ENCODE measurements at places on chromosomes 12 and 14. TPM values are rescaled to one million over a fixed set of nuclear protein-coding genes. Genes with fewer than 3 reads are reported as not detected.

The NDUFA12 gene
- polyA plus RNA-seq: 105 TPM

The PDE3A gene
- 11.5 TPM for polyA plus RNA-seq

The PIWIL1 gene
- 0.03 TPM for polyA plus RNA-seq

The SERPINA12 gene
- not detected for polyA plus RNA-seq

DNA sequence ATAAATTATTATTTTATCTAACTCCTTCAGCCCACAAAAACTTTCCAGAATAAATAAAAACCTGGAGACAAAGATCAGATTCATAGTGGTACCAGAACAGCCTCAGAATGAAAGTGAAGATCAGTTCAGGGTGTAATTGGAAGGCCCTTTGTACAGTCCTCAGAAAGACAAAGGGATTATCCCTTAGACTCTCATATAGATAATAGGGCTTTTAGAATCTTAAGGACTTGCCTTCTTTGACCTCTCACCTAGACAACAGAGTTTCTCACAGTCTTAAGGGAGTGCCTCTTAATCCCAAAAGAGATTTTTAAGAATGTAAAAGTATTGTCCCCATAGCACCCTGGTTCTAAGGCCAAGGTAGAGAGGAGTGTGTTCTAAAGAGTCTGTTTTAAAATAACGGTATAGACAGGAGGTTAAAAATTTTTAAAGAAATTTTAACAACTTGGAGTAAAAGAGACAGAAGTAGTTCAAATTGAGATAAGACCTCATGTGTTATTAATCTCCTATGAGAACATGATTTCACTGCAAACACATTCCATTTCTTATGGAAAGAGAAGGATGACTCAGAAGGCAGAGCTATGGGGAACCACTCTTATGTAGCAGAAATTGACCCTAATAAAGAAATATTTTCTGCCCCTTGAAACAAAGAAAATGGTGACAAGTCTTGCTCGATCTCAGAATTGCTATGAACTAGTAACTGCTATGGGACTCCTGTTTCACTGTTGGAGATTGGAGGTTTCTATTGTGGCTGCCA lies 24.2 kb upstream of the NOVA1 start:
- DNase-seq: peak; percentile 13

- DNase-seq: peak; percentile 48
Measured at GRCh38 chr14:103023881-103024473, 33.4 kb downstream of the CDC42BPB start.

DNA sequence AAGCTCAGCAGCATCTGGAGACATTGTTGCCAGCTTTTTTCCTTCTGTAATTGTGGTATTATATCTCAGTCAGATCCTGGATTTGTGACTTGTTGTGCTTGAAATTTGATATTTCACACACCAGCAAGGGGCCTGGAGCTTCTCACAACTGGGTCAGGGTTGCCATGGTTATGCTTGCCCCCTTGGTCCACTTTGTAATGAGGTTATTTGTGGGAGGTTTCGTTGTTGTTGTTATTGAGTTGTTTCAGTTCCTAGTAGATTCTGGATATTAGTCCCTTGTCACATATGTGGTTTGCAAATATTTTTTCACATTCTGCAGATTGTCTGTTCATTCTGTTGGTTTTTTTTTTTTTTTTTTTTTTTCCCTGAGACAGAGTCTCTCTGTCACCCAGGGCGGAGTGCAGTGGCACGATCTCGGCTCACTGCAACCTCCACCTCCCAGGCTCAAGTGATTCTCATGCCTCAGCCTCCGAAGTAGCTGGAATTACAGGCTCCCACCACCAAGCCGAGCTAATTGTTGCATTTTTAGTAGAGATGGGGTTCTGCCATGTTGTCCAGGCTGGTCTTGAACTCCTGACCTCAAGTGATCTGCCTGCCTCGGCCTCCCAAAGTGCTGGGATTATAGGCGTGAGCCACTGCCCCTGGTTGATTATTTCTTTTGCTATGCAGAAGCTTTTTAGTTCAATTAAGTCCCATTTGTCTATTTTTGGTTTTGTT lies 80.6 kb upstream of the ETV6 start:
- DNase-seq: no peak

- DNase-seq: no peak
Measured at GRCh38 chr12:10171973-10172728, at the start of gene OLR1. Gene OLR1 (minus strand): TSS chr12:10172132. CDS start chr12:10172077, 55 bp downstream.

- no peak for DNase-seq
Measured at GRCh38 chr14:102568115-102568614, 24.3 kb upstream of the RCOR1 start.

DNA sequence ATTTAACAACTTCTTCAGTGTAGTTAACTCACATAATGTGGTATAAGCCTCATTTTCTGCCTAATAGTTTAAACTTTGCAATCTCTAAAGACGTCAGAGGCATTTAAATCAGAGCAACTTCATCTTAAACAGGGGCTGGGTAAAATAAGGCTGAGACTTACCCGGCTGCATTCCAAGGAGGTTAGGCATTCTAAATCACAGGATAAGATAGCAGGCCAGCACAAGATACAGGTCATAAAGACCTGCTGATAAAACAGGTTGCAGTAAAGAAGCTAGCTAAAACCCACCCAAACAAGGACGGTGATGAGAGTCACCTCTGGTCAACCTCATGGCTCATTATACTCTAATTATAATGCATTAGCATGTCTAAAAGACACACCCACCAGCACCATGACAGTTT lies 115.6 kb upstream of the PKP2 start:
- DNase-seq: no peak

DNA sequence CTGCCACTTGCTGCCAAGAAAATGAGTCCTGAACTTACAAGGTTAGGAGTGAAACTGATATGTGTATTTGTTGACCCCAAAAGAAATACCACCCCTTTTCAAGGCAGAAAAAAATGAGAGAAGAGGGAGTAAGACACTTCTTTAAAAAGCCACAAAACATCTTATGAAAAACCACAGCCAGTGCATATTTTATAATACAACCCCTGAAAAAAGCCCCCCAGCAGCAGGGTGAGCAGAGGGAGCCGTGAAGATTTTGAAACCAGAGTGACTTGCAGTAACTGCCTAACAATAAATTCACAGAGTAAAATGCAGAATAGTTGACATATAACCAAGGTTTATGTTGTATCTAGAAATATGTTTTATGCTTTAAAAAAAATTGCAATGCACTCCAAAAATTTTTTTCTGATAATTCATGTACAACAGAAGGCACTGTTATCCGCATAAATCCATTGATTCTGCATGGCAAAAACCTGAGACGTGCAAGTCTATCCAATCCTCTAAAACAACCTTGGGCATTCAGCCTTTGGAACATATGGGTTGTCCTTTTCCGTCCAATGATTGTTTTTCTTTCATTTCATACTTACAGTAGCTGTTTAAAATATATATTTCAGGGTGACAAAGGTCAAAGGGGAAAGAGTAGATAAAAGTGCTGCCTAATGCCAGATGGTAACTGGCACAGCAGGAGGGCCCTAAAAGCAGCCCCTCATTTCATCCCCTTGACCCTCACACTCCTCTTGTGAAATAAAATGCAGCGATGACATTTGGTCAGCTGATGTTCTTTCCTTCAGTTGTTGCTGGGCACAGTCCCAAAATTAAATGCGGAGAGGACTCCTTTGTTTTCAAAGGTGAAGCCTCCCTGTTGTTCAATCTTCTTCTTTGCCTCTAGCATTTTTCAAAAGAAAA lies 65.3 kb downstream of the IPO8 start:
- peak; percentile 1 for DNase-seq

DNA sequence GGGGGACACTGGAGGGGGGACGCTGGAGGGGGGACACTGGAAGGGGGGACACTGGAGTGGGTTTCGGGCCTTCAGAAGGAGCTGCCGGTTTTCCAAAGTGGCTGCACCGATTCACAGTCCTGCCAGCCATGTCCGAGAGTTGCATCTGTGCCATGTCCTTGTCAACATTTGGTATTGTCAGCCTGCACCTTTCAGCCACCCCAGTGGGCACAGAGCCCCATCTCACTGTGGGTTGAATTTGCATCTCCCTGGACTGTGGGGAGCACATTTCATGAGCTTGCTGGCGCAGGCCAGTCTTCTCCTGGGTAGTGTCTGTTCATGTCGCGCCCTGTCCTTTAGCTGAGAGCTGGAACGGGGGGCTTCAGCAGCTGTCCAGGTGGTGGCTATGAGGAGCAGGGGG lies 72.7 kb downstream of the GALNT9 start:
- DNase-seq: no peak

DNA sequence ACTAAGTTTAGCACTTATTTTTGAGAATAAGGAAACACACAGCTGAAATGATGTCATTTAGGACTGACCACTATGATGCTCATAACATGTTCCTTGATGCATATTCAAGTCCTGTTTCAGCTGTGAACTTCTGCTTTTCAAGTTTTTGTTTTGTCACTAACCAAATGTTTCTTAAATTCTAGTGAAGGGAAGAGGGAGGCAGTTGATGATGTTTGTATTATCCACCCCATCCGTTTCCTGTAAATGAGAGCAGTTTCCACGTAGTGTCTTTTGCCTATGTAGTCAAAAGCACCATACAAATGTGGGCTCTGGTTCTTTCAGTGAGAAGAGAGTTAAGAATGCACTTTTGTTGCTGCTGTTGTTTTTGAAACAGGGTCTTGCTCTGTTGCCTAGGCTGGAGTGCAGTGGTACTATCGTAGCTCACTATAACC lies 491.8 kb downstream of the PCNX1 start:
- DNase-seq: peak; percentile 18

DNA sequence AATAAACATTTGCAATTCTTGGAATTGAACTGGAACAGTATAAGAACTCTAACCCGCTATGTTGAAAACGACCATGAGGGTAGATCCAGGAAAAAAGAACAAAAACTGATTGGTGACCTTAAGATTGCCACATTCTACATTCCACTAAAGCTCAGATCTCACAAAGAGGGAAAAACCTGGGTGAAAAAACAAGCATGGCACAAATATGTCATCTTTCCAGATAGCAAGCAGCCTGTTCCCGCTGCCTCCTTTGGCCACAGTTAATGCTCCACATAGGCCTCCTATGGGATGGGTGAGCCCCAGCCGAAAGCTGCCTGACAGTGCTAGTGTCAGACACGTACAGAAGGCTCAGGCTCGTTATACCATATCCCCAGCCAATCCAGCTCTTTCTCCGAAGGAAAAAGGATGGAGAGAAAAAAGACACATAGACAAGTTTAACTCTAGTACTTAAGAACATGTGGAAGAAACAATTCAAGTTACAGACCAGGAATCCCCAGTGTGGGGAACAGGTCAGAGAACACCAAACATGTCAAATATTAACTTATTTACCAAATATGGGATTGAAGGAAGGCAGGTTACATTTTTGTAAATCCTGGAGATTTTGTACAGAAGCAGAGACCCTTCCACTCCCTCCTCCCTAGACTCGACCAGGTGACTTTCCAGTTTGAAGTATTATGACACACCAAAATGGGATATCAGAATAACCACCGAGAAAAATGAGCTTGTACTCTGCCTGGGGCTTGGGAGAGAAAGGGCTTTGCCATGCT lies 14.7 kb downstream of the LETMD1 start:
- DNase-seq: no peak

GRCh38 chr14:88933191-88933590 lies 108.7 kb downstream of the TTC8 start:
- peak; percentile 71 for DNase-seq

DNA sequence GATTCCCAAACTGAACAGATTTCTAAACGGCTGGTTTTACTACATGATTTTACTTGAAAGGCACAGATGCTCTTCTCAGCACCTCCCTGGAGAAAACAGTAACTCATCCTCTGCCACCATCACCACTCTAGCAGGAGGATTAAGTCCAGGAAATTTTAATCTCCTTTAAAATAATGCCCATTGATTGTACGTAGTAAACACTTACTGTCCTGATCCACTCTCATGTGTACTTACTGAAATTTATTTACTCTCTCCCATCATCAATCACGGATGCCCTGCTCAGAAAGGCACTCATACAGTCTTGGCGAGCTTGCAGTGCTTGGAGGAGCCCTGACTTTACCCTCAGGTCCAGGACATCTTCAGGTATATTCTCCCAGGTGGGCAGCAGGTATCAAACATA lies 239.8 kb upstream of the EGLN3 start:
- DNase-seq: no peak
